IMR-90 (cell line): ENCODE measurements at places on chromosomes 12 and 14. TPM values are rescaled to one million over a fixed set of nuclear protein-coding genes. Genes with fewer than 3 reads are reported as not detected.
A peak's percentile ranks its signal among the peaks of the same experiment; 100 is the strongest.

ALKBH2 gene
- 14.1 and 17.8 TPM in 2 replicates for polyA plus RNA-seq

GRCh38 chr12:50825372-50825838 lies 17.3 kb upstream of the TMPRSS12 start:
- DNase-seq, result peak; percentile 83

FAM222A gene
- polyA plus RNA-seq, result 0.32 and 0.43 TPM in 2 replicates

DNA sequence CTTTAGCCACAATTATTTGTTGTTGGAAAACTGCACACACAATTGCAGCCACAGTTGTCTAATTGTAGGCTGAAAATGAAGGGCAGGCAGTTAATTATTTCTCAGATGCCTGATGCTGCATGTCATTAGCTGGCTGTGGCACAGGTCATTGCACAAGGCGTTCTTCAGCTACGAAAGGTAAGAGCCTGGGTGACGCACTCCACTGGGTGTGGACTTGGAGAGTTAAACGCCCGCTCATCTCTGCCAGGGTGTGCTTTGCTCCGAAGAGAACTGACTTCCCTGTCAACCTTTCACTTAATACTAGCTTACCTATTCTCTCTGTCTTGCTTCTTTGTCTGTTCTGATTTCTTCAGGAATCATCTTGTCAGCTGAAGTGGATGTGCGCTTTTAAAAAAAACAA lies 91.4 kb upstream of the CPM start:
- DNase-seq, result no peak

- DNase-seq, result no peak
These were observed 28.2 kb upstream of the FLRT2 start for GRCh38 chr14:85501751-85502150.

GRCh38 chr12:27319409-27319808 lies 13.2 kb upstream of the BMAL2 start:
- peak; percentile 89 for DNase-seq

DNA sequence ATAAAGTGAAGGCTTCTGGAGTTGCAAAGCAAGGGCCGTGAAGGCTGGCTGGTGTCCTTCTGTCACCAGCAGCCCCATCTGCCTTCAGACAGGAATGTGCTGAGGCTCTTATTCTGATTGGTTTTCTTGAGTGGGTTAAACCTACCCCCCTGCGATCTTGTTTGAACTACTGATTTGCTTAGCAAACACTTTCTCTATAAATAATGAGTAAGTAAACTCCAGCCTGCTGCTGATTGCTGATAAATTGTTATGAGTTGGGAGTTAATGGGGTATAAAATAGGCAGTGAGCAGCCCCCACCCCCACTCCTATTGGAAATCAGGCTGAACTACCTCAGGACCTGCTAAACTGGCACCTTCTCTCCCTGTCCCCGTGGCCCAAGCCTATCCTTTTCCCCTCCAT lies 146.1 kb upstream of the NOS1 start:
- DNase-seq, result no peak

GLT1D1 gene
- polyA plus RNA-seq, result not detected in 2 replicates

MRPL52 gene
- polyA plus RNA-seq, result 33.1 and 45.7 TPM in 2 replicates

PTPN21 gene
- 10.1 and 10.7 TPM in 2 replicates for polyA plus RNA-seq

DNA sequence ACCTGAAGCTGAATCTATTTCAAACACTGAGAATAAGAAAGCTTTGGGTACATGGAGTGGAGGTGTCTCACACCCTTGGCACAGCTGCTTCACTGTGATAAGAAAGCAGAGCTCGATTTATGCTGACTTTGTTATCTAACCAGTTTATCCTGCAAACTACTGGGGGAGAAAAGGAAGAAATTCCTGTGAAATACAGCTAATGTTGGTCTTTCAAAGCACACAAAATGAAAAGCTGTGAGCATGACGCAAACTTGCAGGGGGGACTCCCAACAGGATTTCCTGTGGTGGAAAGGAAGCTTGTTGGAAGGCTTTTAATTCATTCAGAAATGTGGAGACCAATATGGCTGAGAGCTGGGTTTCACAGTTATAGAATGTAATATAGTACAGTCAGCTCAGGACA lies 53.4 kb downstream of the SRGAP1 start:
- DNase-seq, result no peak

DNA sequence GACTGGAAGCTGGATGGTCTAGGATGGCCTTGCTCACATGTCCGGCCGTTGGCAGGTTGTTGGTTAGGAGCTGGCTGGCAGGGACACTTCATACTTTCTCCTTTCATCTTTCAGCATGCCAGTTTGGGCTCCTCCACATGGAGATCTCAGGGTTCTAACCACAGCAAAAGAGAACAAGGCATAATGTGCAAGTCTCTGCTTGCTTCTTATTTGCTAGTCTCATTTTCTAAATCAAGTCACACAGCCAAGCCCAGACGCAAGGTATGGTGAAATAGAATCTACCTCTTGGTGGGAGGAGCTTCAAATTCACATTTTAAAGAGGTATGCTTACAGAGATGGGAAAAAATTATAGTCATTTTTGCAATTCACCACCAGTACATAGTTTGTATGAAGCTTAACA lies 69.1 kb upstream of the NAP1L1 start:
- DNase-seq, result no peak

DNA sequence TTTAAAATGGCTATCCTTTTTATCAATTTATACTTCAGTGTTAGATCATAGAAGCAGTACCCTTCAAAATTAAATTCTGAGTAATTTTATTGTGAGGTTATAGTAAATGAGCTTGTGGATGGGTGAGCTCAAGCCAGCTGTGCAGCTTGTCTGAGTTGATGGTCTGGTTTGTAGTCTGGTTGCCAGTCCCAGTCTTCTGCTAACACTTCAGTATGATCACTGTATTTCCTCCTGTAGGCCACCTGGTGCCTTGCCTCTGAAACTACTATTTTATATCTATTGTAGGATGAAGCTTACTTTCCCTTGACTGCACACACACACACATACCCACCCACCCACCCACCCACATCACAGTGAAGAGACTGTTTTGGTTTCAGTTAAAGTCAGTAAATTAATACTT lies 496.4 kb downstream of the PCNX1 start:
- peak; percentile 44 for DNase-seq

RTL1 gene
- polyA plus RNA-seq, result not detected in 2 replicates

DNA sequence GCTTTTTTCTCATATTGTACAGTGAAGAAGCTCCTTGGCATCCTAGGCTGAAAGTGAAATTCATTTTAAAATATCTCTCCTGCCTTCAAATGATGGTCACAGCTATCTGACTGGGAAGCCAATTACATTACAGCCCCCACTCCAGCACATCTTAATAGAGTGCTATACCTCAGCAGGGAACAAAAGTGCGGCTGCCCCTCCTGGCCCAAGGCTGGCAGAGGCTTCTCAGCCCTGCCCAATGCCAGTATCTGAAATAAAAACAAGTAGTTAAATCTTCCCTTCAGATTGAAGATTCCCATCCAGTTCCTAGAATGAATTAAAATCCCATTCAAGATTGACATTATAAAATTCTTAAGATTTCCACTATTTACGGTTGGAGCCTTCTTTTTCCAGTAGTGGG lies 54.9 kb upstream of the GNG2 start:
- no peak for DNase-seq
